ENCODE measurements at places on chromosomes 16 and 17.

DNA sequence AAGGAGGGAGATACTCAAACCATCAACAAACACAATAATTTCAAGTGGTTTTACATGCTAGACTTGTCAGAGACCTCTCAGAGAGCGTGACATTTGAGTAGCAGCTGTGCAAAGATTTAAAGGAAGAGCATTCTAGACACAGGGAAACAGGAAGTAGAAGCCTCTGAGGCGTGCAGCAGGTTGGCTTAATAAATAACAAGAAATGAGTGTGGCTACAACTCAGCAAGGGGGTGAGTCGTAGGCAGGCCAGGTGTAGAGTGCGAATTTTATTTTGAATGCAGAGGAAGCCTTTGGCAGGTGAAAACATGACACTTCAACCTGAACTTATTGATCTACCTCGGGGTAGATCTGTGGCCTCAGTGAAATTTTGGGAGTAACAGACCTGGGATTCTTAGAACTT, 73.2 kb upstream of the MRTFB start:
- peak; percentile 84 for DNase-seq

- no peak for DNase-seq
These were observed 25.0 kb upstream of the SBK1 start for GRCh38 chr16:28267356-28267755.

- DNase-seq, result no peak
These were observed 9.6 kb downstream of the UBTF start for GRCh38 chr17:44209786-44210341.

GRCh38 chr16:64251742-64252141, 870.1 kb downstream of the CDH11 start:
- DNase-seq, result no peak

- DNase-seq, result no peak
These were observed 55.4 kb downstream of the SOCS1 start for GRCh38 chr16:11200592-11200991.

DNA sequence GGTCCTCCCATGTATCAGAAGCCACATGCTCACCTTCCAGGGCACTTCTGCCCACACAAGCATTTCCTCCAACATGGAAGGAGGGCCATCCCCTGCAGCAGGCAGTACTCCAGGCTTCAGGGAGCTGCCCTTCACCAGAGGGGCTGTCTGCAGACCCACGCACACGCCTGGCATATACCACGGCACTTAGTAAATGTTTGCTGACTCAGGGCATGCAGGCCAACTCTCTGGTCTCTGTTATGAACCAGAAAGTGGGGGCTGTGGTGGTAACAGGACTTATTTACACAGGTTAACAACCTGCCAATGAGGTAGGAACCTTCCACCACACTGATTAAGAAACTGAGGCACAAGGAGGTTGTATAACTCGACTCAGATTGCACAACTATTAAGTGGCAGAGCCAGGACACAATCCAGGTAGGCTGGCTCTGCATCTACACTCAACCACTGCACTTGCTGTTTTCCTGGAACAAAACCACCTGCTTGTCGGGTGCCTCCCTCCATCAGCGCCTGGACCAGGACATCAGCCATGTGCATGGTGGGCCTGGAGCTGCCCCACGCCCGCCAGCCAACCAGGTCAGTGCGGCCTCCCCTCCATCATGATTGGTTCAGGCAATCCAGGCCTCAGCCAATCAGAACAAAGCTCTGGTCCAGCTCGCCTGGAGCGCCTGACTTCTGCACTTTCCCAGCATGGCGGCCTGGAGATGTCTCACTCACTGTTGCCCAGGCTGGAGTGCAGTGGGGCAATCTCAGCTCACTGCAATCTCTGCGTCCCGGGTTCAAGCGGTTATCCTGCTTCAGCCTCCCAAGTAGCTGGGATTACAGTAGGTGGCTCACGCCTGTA, 19.2 kb downstream of the ACTG1 start:
- no peak for DNase-seq

- DNase-seq, result no peak
These were observed 14.6 kb downstream of the CRLF3 start for GRCh38 chr17:30809867-30810266.

DNA sequence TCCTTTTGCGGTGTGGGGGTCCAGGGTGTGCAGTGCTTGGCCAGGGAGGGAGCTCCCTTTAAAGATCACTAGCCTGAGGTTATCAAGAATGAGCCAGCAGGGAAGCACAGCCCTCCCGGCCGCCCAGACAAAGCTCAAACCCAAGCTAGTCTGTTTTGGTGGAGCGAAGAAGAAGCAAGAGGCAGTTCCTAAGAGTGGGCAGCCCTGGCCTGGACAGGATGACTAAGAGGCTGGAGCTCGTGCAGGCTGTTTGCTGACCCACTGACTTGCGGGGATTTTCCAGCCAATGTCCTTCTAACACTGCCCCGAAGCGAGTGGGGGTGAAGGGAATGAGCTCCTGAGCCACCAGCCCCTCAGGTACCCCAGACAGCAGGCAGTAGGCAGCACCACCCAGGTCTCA, 134.4 kb downstream of the COPRS start:
- no peak for DNase-seq

- no peak for DNase-seq
These were observed 123.2 kb upstream of the ANKFN1 start for GRCh38 chr17:56030009-56030624.

DNA sequence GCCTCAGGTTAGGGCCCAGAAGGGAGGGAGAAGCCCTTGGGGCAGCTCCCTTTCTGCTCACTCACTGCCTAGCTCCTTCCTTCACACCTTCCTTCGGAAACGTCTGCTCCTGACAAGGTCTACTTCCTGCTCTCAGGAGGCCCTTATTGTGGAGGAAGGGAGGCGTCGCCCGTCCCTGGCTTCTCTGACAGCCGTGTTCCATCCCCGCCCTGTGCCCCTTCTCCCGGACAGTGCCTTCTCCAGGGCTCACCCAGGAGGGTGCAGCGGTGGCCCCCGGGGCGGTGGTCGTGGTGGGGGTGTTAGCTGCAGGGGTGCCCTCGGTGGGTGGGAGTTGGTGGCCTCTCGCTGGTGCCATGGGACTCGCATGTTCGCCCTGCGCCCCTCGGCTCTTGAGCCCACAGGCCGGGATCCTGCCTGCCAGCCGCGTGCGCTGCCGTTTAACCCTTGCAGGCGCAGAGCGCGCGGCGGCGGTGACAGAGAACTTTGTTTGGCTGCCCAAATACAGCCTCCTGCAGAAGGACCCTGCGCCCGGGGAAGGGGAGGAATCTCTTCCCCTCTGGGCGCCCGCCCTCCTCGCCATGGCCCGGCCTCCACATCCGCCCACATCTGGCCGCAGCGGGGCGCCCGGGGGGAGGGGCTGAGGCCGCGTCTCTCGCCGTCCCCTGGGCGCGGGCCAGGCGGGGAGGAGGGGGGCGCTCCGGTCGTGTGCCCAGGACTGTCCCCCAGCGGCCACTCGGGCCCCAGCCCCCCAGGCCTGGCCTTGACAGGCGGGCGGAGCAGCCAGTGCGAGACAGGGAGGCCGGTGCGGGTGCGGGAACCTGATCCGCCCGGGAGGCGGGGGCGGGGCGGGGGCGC, 231.9 kb downstream of the SEC14L1 start:
- DNase-seq, result peak; percentile 32

GRCh38 chr17:10668775-10669174, 11.7 kb upstream of the MYH3 start:
- no peak for DNase-seq

Measured in DMS153 (cell line).